ENCODE measurements at places on chromosomes 11 and 22. TPM values are rescaled to one million over a fixed set of nuclear protein-coding genes. Genes with fewer than 3 reads are reported as not detected.
A peak's percentile ranks its signal among the peaks of the same experiment; 100 is the strongest.

GRCh38 chr11:17887779-17888178 is 125.1 kb downstream of the SERGEF start:
- DNase-seq, result no peak

TLCD5 gene
- 4.9 TPM for polyA plus RNA-seq

DNA sequence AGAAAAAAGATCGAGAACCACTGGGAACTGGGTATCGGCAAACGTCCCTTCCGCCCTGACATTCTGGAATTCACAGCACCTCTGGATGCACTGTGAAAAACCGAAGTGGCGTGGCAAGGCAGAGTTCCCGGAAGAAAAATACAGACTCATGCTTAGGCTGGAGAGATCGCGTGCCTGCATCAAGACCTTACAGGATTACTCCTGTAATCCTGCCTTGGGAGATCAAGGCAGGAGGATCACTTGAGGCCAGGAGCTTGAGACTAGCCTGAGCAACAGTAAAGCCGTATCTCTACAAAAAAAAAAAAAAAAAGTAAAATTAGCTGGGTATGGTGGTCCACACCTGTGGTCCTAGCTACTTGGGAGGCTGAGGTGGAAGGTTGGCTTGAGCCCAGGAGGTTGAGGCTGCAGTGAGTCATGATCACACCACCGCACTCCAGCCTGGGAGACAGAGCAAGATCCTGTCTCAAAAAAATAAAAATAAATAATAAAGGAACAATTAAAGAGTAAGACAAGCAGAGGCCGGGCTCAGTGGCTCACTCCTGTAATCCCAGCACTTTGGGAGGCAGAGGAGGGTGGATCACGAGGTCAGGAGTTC is 19.9 kb upstream of the TEF start:
- DNase-seq, result no peak

TOLLIP gene
- 88.0 TPM for polyA plus RNA-seq

CLMP gene
- 1.2 TPM for polyA plus RNA-seq

GRCh38 chr11:7450836-7451235 is 34.5 kb upstream of the OLFML1 start:
- DNase-seq, result no peak

OR56B1 gene
- not detected for polyA plus RNA-seq

DNA sequence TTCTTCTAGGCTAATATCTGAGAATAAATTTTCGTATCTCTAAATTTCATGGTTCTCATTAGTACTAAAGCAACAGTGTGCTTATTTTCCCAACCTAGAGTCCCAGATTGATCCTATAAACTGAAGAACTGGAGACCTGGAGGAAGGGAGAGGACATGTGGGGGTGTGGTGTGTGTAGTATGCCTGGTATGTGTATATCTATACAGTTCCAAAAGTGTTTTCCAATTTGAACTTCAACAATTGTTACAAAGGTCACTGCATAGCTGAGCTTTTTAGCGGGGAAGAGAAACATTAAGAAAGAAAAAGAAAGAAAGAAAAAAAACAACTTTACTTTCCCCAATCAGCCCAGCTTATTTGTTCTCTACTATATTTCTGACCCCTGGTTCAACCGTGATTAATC is 152.1 kb downstream of the SOX6 start:
- no peak for DNase-seq

GRCh38 chr22:32557444-32557843 is 82.8 kb downstream of the FBXO7 start:
- no peak for DNase-seq

DNA sequence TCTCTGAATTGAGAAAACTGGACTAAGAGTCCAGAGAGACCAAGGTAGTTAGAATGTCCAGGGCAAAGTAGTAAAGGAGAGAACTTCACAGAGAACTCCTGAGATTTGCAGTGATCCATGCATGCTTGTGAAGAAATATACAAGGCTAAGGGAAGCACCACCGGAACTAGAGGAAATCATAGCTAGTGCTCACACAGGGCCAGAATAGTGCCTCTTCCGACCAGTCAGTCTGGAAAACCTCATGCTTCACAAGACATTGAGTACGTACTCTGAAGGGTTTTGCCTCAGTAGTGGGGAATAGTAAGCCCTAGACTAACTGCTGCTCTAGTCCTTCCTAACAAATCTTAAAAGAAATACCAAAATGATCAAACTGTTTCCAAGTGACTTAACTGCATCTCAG is 108.0 kb downstream of the LRRC32 start:
- DNase-seq, result no peak

DNA sequence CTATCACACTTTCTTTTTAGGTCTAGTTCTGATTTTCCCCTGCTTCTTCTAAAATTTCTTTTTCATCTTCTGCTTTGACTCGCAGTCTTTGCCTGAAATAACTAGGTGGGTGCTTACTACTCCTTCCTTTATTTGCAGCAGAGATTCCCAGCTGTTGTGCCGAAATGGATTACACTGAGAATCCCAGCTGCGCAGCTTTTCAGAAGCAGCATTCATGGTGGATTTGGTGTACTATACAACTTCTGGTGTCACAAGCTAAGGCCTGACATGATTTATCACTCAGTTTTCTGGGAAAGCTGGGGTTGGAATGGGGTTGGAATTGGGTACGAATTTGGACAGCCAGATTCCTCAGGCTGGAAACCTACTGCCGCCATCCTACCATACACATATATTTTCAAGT is 6.0 kb upstream of the XKR3 start:
- DNase-seq, result no peak

DNA sequence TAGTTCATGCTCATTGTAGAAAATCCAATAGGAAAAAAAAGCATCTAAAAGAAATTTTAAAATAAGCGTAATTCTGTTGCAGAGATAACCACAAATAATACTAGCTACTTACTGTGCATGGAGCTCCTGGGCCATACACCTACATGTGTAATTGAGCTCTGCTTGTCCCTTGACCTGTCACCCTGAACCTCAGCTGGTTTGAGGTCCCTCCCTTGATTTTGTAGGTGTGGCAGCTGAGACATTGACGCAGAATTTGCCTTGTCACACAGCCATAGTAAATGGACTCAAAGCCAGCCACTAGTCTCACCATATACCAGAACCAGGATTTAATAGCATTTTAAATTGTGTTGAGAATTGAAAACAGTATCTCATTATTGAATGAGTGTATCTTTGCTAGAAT is 135.3 kb downstream of the MORC2 start:
- DNase-seq, result no peak

DNA sequence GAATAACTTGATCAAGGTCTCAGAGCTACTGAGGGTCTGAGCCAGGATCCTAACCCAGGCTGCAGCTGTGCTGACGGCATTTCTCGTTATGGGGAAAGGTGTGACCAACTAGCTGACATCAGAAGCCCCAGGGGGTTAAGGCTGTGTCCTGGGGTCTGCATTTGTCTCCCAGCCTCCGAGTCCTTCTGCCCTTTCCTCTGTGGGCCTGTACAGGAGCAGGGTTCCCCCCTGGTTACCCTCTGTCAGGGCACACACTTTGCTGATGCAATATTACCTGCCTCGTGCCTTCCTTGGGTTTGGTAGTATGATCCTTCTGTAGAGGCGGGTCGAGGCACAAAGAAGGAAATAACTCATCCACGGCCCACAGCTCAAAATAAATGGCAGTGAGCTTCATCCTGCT is 183.0 kb downstream of the TBC1D22A start:
- no peak for DNase-seq

- DNase-seq, result no peak
Measured at GRCh38 chr22:46796566-46797195, 34.2 kb downstream of the TBC1D22A start.

DNA sequence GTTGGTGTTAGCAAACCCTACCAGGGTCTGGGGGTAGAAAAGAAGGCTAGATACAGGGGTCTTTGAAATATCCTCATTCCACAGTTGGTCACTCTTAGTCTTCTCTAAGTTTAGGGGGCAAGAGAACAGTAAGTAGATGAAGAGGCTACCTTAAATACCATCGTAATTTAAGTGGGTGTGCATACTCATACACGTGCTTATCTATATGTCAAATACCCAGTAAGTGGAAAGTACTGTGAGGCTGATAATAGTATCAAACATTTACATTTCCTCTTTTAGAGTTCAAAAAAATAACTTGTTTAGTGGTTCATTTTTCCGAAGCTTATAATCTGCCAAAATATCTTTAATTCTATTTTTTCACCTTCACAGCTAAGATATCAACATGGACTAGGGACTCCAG is 90.7 kb downstream of the WNT11 start:
- no peak for DNase-seq

GRCh38 chr11:46308631-46309419 is 31.4 kb downstream of the CREB3L1 start:
- DNase-seq, result peak; percentile 81

- peak; percentile 87 for DNase-seq
Measured at GRCh38 chr22:20885557-20886323, 26.9 kb downstream of the SNAP29 start.
